ENCODE measurements at places on chromosomes 3 and 15.

DNA sequence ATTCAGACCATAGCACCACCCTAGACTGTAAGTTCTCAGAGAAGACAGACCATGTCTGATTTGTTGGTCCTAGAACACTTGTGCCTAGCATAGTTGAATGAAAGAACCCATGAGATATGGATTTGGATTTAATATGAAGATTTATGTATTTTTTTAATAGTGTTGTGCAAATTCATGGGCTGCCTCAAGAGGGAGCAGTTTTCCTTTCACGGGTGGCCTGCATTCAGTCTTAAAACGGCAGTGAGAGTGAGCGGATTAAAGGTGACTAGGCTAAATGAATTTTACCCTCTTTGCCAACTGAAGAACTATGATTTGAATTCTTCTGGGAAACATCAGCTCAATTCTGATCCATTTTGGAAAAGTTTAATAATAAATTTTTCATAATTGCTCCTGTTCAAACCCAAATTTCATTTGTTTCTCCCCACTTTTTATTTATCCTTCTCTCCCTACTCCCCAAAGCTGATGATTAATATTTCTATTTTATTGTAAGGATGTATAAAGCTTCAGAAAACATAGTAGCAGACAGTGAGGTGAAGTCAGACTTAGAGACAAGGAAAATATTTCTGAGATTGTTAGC is 67.3 kb downstream of the MORC1 start:
- DNase-seq: no peak

GRCh38 chr15:84734794-84735479 is 13.5 kb upstream of the ZNF592 start:
- DNase-seq: no peak

DNA sequence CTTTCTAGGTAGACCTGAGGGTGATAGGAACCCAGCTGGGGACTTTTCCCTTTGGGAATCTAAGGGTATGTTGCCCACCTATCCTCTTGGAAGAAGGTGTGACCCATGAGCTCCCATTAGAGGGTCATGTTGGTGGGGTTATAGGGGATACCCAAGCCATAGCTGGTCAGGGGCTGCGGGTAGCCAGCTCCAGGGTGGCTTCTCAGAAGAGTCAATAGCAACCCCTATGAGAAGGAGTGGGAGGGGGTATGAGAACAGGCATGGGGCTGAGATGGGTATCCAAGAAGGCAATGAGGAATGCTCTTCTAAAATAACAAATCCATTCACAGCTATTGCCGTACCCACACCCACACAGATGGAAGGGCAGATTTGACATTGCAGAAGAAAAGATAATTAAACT is 217.8 kb downstream of the UACA start:
- no peak for DNase-seq

GRCh38 chr3:62131620-62132019 is 241.7 kb downstream of the FEZF2 start:
- no peak for DNase-seq

GRCh38 chr3:197505796-197506548 is 49.8 kb downstream of the BDH1 start:
- DNase-seq: no peak

- no peak for DNase-seq
These were observed 61.2 kb downstream of the TSC22D2 start for GRCh38 chr3:150469031-150469930.

DNA sequence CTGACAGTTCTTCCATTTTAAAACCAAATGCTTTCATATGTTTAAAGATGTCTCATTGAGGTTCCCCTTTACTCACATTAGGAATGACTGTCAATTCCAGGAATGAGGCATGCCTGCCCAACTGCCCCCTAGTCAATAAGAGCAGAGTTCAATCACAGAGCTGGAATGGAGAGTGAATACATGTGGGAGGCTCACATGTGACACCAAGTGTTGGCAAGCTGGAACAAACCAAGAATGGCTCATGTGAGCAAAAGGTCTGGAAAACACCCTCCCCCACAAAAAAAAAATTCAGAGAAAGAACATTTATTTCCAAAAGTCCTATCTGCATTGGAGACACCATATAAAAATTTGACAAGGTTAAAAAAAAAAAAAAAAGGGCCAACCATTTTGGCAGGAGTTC is 3.7 kb downstream of the PBRM1 start:
- no peak for DNase-seq

- no peak for DNase-seq
These were observed 226.5 kb upstream of the PROK2 start for GRCh38 chr3:72011485-72011884.

GRCh38 chr3:4670352-4670751 is 177.2 kb downstream of the ITPR1 start:
- no peak for DNase-seq

GRCh38 chr15:74657846-74658245 is 38.0 kb downstream of the EDC3 start:
- no peak for DNase-seq

- DNase-seq: no peak
These were observed 121.7 kb upstream of the PRR20G start for GRCh38 chr3:127409421-127410136.

GRCh38 chr3:170012683-170013400 is 25.0 kb upstream of the GPR160 start:
- no peak for DNase-seq

DNA sequence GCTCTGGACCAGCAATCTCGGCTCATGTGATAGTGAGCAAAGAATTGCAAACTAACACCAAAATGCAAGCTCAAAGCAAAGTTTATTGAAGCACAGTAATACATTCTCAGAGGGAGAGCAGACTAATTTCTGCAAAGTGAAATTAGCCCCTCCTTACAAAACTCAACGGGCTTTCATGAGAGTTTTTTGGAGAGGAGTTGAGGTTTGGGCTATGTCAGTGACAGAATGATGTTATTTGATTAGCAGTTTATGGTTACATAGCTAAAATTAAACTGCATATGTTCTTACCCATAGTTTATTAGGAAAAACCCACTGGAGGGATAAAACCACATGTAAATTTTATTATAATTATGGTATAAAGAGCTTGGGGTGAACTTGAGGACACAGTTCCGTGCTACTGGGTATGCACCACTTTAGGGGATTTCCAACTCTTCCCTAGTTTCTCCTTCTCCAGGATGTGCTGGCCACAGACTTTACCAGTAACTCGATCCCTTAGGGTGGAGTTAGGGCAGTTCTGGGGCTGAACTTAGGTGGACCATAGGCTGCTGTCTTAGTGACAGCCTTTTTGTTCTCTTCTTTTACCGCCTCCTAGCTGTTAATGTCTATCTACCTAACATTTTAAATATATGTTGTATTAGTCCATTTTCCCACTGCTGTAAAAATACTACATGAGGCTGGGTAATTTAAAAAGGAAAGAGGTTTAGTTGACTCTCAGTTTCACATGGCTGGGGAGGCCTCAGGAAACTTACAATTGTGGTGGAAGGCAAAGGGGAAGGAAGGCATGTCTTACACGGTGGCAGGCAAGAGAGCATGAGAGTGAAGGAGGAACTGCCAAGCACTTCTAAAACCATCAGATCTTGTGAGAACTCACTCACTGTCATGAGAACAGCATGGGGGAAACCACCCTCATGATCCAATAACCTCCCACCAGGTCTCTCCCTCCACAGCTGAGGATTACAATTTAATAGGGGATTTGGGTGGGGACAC is 8.9 kb upstream of the AADACL2 start:
- no peak for DNase-seq

GRCh38 chr3:31606453-31606852 is 73.7 kb downstream of the STT3B start:
- no peak for DNase-seq

DNA sequence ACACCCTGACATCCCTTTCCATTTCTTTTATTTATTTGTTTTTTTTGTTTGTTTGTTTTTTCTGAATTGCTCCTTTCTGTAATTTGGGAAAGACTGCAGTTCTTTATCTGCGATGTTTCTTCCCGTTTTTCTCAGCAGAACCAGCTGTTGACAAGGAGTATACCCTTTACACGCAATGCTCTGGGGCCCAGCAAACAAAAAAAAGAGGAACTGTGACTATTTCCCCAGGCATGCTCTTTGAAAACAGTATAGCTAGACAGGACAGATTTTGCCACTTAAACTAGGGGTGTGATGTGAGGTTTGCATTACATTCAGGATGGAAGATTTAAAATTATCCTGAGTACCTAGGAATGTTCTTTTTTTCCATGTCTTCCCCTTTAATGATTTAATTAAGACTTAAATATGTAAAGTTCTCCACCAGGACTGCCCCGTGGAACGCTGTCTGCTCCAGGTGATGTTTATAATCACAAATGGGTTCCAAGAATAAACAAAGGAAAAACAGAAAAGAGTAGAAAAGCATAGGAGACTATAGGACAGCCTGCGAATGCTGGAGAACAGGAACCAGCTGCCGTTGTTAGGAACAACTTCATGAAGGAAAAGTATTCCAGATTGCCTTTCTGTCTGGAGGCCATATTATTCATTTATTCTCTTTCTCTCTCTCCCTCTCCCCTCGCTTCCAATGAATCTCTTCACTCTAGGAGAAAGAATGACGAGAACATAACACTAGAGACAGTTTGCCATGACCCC is 43.3 kb downstream of the TGFBR2 start:
- no peak for DNase-seq

GRCh38 chr3:55617385-55617784 is 130.3 kb upstream of the WNT5A start:
- no peak for DNase-seq

DNA sequence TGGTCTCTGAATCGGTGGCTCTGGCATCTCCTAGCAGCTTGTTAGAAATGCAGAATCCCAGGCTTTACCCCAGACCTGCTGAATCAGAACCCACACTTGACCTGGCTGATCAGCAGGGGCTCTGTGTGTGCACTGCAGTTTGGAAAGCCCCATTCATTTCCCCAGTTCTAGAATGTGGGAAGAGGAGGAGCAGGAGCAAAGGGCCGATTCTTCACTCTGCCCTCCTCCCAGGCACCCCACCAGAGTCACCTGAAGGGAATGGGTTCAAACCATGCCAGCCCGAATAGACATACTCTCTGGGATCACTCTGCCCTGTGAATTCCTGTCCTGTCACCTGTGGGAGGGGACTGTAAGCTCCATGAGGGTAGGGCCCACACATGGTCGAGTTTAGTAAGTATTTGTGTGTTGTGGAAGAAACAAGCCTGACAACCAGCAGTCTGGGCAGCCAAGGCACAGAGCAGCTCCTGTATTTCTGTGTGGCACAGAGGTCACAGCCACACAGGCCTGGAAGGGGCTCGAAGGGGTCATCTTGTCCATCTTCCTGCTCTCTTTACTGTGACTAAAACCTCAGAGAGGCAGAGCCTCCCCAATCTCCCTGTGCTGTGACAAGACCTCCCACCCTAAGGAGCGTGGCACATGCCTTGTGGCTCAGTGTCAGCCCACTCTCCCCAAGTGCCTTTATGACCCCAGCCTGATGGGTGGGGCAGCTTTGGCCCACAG is 29.0 kb upstream of the HHATL start:
- no peak for DNase-seq

DNA sequence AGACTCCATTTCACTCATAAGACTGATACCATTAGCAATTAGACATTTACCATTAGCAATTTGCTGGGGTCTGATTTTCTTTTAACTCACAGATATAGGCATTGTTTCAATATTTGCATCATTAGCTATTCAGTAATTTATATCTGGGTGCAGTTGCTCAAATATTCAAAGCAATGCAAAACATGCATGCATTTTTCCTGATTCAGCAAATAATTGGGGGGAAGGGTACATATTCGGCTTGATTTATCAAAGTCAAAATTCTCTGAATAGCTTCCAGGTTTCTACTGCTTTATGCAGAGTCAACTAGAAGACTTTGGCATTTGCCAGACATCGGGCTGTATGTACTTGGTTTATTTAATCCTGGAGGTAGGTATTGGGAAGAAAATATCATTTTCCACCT is 315.6 kb upstream of the NR2F2 start:
- no peak for DNase-seq

DNA sequence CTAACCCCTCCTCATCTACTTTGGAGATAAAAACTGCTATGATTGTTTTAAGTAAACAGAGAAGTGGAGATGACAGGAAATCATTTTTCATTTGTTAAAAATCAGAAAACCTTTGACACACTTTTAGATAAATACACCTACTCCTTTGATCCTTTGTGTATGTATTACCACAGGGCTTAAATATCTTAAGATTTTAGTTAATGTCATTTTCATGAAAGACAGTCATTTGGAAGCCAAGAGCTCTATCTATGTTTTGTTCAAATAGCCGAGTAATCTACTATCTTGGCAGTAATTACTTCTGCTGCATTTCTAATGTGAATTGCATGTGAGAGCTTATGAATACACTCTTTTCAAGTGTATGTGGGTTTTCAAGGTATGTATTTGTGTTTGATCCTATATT is 2.0 kb downstream of the ARPP21 start:
- DNase-seq: no peak

DNA sequence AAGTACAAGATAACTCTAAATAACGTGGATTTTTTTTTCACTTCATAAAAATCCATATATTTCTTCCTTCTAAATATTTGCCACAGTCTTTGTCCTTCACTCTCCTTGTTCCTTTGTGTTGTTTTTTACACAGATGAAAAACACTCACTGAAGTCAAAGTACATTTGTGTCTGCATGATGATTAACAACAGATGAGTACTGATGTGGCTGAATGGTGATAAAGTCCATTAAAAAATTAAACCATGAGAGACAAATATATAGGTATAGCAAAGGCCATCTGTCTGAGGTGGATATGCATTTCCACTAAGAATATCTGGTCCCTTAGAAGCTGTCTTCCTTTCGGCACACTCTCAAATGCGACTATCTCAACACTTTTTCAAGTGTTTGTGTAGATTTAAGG is 317.5 kb upstream of the MCTP2 start:
- DNase-seq: no peak

GRCh38 chr15:67142092-67142766 is 76.8 kb downstream of the SMAD3 start:
- DNase-seq: no peak

- DNase-seq: no peak
These were observed 887.4 kb upstream of the EPHA6 start for GRCh38 chr3:95926904-95927501.

DNA sequence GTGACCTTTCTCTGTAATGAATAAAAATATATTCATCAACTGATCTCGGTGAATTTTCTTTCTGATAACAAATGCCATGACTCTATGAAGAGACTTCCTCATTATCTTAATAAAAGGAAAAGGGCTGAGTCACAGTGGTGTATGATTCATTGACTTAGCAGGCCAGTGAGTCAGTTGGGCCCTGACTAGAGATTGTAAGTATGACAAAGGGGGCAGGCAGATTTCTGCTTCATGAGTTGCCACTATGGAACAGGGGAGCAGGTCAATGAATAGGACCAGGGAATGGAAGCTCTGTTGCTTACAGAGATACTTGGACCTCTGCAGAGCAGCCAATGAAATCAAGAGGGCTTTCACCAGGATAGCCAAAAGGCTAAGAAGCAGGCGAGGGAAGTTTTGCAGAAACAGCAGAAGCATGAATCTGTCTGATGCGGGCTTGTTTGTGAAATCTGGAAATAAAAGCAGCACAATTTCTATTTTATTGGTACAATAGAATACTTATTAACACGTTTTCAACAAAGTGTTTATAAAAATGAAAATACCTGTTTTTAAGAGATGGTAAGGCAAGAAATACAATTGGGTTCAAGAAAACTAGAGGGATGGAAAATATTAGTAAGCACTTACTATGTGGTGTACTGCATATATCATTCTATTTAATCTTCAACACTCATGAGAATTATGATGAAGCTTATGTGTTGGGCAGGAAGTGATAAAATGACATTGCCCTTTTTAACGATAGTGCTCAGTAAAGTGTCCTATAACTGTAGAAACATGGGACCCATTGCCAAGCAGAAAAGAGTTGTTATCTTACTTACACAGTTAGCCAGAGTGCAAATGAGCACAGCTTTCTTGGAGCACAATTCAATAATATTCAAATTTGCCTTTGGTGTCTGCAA is 169.8 kb upstream of the MYRIP start:
- DNase-seq: peak; percentile 14
